ENCODE measurements at places on chromosomes 2 and 18.

GRCh38 chr2:241863536-241863954, 4.9 kb upstream of the PDCD1 start:
- peak; percentile 53 for DNase-seq

DNA sequence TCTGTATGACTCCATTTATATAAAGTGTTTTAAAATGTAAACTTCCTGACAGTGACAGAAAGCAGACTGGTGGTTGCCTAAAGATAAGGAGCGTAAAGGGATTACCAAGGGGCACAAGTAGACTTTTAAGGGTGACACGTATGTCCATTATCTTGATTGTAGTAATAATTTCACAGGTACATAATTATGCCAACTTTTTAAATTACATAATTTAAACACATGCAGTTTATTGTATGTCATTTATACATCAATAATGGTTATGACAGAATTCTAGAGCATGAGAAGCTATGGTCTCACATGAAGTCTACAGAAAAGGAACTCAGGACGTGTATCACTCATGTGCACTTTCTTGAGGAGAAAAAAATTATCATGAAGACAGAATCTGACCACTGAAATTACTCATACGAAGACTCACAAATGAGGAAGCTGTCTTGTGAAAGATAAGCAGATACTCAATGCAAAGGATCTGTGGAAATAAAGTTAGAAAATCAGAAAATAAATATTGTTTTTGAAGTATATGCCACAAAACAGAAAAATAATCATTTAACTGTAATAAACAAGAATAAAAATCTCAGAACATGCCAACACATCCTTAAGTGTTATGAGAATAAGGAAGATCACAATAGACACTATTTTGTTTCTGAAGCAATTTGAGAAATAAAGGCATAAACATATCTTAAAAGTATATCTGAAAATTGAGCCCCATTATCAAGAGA, 84.4 kb downstream of the TMEM131 start:
- no peak for DNase-seq

DNA sequence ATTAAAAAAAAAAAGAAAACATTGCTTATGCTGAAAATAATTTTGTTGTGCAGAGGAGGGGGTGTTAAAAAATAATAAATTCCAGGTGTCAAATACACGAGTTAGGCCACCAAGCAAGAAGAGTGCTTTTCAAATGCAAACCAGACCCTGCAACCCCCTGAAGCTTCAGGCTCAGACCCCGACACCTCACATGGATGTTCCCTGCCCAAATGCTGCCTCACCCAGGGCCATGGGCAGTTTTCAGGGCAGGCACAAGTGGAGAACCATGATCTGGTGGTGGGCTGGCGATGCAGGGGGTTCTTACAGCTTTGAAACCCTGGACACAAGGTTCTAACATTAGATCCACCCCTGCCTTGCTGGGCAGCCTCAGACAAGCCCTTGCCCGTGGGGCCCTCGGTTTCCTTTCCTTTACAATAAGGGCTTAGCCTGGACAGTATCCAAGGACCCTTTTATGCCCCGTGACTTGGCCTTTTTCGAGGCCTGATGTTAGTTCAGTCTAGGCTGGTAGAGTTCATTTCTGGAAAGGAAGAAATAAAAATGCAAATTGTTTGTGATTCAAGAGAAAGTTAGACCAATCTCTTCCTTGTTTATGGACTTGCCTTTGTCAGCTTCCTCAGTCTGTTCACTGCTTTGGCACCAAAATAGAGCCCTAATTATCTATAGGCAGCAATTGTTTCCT, 168.7 kb downstream of the DDX1 start:
- no peak for DNase-seq

DNA sequence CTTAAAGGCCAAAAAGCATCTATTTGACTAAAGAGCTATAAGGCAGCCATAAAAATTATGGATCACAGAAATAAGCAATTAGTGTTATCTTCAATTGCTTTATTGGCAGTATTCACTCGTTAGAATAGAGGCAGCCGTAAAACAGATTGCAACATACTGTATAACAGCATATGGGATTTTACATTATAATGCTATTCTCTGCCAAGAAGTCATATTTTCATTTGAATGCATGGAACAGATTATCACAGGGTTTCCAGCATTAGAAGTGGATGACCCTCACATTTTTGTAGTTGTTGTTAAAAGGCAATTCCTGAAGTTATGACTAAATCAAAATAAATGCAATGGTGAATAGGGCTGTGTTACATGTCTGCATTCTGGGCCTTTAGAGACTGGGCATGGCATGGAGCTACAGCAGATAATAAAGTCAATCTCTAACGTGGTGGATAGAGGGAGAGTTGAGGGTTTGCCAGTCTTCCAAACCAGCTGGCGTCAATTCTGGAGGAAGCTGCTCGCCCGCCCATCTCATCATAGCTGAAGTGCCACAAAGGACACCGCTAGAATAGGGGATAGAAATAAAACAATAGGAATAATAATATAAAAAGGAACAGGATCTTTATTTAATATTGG, 155.4 kb upstream of the VRK2 start:
- no peak for DNase-seq

DNA sequence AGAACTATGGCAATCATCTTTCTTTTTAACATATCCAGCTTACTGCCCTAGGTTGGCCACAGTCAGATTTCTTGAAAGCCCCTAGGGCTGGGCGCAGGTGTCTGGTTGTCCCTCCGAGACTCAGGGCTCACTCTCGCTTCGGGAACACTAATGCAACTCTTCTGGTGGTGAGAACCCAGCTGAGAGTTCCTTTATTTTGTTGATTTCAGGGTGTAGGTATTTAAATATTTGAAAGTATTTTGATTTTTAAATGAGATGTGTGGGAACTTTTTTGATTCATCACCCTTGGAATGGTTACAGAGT, 40.7 kb downstream of the INPP4A start:
- DNase-seq = no peak

DNA sequence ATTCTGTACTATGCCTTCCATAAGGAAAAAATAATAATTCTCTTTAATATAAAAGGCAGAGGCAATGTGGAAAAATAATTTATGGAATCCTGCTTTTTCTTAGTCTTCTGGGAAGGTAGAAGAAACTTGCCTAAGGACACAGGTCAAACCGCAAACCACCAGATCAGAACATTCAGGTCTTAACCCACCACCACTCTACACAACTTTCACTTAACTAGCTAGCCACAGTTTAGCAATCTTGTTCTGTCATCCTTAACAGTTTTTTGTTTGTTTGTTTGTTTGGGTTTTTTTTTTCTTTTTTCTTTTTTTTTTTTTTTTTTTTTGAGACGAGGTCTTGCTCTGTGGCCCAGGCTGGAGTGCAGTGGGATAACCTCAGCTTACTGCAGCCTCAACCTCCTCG, 70.6 kb downstream of the ACVR1 start:
- no peak for DNase-seq

DNA sequence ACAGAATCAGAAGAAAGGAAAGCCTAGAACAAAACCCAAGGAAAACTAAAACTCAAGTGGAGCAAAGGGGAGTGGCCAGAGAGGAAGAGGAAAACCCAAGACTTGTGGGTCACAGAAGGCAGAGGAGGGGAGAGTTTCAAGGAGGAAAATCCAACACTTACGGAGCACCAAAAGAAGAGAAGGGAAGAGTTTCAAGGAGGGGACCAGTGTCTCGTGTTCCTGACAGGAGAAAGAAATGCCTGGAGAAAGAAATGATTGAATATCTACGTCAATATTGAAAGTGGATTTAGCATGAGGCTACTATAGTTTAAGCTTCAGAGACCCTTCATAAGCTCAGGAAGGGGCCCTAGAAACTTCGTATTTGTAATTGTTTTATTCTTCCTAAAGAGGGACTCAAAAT, 1.4 kb upstream of the MFSD6 start:
- no peak for DNase-seq

DNA sequence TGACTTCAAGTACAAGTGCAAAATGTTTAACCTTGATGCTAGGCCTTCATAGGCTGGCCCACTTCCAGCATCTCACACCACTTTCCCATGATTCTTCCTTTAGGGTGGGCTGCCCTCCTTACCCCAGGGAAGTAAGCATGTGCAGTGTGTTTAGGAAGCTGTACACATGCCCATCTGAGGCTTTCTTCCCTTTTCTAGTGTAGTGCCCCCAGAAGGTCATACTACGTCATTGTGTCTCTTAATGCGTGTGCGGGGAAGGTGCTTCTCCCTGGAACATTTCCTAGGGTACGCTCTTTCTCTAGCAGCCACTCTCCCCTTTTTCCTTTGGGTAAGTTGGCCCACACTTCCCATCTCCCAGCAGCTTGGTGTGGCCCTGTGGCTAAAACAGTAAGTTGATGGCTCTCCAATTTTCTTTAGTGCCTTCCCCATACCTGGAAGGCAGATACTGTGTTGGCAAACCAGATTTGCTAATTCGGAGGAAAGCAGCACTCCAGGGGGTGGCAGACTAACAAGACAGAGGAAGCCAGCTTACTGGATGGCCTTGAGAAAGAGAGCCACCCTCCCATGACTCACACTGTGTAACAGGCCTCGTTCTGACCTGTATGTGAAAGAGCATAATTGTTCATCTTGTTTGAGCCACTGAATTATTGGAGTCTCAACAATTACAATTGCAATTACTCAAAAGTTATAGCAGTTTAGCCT, 1.1 kb upstream of the SULT6B1 start:
- no peak for DNase-seq

GRCh38 chr18:34893239-34893638, 148.0 kb upstream of the MAPRE2 start:
- DNase-seq = no peak

GRCh38 chr2:229126066-229126465, 145.0 kb downstream of the PID1 start:
- no peak for DNase-seq

DNA sequence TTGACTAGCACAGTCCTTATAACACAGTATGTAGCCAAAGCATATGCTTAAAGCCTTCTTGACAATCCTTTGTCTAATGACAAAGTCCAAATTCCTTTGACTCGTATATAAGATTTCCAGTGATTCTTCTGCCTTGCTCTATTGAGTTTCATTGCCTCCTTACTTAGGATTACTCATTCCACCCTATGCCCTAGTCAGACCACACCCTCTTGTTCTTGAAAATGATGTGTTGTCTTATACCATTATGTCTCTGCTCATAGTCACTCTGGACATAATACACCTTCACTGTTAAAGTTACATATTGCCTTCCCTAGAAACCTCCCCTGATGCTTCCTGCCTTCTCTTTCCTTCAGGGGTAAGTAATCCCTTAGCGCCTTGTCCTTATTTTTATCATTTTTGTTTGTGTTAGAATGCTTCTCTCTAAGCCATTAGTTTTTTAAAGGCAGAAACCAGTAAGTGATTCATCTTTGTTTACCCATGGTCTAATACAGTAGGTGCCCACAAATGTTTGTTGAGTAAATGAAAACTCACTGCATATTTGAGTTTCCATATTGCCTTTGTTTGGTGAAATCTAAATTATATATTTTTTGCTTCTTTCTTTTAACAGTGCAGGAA, 19.3 kb downstream of the GPD2 start:
- no peak for DNase-seq

DNA sequence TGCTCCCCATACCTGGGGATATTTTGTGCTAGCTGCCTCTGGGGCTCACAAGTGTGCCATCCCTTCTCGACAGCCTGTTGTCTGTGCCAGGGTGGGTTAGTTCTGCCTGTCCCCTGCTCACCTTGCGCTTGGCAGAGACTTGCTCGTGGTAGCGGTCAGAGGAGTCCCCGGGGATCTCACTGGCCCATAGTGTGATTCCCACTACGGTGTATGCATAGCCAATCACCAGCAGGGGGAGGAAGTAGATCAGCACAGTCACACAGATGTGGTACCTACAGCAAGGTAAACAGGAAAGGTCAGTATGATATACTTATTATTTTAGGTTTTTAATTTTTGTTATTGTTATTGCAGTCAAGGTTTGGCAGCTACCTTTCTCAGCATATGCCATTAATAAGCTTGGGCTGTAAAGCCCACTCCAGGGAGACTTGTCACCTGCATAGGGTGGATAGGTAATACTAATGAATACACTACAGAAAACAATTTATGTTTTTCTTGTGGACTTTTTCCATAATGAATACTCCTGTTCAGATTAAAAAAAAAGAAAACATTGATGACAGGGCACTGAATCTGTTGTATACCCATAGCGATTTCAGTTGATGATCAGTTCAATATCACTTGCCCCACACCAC, 95.2 kb downstream of the POLE4 start:
- DNase-seq = no peak

DNA sequence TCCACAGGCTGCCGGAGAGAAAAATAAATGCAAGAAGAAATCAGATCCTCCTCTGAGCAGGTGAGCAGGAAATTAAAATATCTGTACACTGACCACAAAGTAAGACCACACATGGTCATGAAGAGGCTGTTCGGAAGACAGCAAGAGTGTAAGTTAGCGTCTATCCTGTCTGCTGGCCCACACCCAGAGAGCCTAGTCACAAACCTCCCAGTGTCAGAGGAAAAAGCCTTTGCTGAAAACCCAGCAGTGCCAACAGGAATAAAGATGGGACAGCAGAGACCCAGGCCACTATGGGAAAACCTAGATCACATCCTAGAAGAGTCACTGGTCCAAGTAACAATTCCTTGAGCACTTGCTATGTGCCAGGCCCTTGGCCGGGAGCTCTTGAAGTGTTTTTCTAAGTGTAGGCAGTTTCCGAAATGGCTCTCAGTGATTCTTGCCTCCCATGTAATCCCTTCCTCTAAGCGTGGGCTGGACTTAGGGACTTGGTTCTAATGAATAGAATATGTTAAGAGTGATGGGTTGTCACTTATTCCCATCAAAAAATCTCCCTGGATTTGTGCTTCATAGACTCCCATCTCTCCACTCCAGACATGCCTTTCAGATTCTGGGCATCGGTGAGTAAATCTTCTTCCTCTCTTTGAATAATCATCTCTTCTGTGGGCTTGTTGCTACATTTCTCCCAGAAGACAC, 110.9 kb upstream of the PKDCC start:
- no peak for DNase-seq

DNA sequence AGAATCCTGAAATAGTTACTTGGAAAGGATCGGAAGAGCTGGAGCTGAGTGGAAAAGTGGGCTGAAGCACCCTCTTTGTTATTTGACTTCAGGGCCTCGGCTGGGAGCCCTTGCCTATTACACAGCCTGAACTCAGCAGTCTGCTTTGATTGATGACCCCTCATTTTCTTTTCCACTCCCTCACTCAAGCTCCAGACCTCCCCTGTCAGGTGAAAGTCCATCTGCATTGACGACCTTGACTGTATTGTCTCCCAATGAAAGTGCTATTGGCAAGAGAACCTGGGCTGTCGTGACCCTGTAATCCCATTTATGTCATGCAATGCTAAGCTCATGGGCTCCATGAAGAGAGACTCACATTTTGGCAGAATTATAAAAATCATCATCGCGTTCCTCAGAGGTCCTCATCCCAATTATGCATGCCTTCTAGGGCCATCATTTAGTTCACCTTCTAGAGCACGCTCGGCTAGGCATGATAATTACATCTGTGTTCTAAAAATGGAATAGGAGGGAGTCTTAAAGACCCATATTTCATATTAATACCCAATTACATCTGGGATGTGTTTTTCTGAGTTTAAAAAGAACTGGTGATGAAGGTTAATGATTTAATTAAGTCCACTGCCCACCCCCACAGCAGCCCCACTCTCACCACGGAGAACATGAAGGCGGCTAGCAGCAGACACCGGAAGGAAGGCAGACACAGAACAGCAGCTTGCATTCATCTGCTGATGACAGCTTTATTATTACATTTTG, 472.5 kb downstream of the PID1 start:
- no peak for DNase-seq

- DNase-seq = no peak
Observed at GRCh38 chr2:95185197-95185596, 19.6 kb downstream of the ZNF2 start.

Measured in stimulated activated CD8-positive, alpha-beta memory T cell treated with anti-CD3 and anti-CD28 coated beads, Interleukin-4, amount 100 ng/mL, for 24 hours (primary cell).